Forelimb muscle (tissue), 1 donor: ENCODE measurements at places on chromosomes 7 and 10. TPM values are rescaled to one million over a fixed set of nuclear protein-coding genes. Genes with fewer than 3 reads are reported as not detected.

- DNase-seq = no peak
These were observed 1.1 kb upstream of the ZC3HAV1L start for GRCh38 chr7:139036901-139037300.

DNA sequence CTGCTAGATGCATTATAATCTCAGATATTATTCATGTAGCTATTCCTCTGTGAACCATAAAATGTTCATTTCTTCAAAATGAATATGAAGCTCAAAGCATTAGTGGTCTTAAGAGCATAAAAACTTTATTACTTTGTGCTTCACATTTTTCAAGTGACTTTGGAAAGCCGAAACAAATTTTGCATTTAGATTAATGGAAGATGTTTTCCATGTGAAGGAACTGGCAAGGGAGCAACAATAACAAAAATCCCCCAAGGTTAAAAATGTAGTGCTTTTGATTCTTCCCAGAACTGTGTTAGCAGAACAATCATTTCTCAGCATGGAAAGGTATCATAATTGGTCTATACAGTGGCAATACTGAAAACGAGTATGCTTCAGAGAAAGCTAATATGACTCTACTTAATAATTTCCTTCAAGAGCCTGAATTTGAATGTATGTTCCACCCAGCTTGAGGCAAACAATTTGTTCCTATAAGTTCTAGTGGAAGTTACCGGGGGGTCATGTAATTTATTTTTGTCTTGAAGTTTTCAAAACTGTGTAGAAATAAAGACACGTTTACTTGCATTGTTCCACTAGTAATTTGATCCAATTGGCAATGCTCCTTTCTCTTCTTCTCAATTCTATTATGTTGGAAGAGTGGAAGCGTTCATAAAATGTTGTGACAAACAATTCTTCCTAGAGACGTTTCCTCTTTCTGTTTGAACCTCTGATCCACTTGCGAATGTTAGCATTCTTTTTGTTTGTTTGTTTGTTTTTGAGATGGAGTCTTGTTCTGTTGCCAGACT, 665.4 kb downstream of the AUTS2 start:
- no peak for DNase-seq

DNA sequence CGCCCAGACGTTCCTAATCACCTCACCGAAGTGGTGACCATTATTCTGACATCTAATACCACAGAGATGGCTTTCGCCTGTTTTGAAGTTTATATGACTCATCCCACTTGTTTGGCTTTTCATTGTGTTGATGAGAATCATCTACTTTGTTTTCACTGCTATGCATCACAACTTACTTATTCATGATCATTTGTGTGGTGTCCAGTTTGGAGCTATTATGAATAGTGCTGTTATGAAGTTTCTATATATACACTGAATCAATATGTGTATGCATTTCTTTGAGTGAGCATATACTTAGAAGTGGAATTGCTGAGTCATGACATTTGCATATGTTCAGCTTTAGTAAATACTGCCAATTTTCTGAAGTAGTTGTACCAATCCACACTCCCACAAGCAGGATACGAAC, 38.6 kb upstream of the TNKS2 start:
- DNase-seq = no peak

DNA sequence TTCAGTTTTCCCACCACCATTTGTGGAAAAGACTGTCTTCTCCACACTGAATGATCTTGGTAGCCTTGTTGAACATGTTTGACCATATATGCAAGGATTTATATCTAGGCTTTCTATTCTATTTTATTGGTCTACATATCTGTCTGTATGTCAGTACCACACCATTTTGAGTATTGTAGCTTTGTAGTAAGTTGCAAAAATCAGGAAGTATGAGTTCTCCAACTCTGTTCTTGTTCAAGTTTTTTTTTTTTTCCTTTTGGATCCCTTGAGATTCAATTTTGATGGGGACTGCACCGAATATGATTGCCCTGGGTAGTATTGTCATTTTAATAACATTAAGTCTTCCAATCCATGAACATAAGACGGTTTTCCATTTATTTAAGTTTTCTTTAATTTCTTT, 176.8 kb downstream of the DNAJC1 start:
- no peak for DNase-seq

CD36 gene
- polyA plus RNA-seq = 333 TPM

DNA sequence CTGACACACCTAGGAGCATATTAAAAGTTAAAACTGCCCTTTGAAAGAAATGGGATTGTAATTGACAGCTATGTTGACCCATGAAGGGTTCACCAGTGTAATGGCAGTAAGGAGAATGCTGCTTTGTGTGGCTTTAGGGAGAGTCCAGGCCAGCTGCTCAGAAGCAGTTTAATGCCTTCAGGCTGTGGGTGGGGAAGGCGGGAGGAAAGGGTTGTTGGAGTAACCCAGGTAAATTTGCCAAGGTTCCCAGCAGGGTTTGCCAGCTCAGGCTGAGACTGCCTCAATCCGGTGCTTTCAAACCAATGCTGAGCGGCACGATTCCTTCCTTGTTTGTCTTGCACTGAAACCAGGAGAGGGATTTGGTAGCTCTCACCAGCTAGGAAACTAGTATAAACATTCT, 637.2 kb downstream of the INHBA start:
- no peak for DNase-seq

- no peak for DNase-seq
These were observed 79.5 kb upstream of the LEP start for GRCh38 chr7:128161466-128162125.

DNA sequence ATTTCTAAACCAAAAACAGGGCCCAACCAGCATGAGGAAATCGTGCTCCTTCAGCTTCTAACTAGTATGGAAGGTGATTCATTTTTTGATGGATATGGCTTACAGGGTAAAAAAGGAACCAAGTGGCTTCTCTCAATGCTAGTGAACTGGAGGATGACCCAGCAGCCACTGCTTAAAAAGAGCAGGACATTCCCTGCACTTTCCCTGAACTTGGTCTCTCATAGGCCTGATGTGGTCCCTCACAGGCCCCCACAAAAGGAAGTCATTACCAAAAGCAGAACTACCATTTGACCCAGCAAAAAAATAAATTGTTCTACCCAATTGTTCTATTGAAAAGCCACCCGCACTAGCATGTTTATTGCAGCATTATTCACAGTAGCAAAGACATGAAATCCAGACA, 188.8 kb downstream of the CALN1 start:
- DNase-seq = no peak
